ENCODE measurements at places on chromosomes 7 and 10.

GRCh38 chr7:95200741-95201140 lies 123.6 kb downstream of the PON1 start:
- DNase-seq = no peak

GRCh38 chr10:4214908-4215307 lies 429.9 kb upstream of the KLF6 start:
- DNase-seq = no peak

DNA sequence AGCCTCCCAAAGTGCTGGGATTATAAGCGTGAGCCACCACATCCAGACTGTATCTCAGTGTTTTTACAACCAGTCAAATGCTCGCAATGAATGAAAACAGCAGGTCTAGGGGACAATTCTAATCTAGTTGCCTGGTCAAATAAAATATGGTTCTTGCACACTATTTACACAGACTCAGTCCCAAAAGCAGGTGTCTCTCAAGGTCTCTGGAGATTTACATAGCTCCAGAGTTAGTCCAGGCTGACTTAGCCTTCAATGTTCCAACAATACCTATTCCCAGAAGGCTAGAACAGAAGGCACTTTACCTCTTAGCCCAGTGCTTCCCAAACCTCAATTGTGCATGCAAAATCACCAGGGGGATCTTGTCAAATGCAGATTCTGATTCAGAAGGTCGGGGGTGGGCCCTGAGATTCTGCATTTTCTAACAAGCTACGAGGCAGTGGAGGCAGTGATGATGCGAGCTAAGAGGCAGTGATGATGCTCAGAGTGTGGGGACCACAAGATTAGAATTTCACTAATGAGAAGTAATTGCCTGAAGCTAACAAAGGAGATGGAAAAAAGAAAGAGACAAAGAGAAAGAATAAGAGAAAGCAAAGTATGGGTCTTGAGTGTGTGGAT lies 6.4 kb downstream of the KIAA1549 start:
- no peak for DNase-seq

- DNase-seq = no peak
Observed at GRCh38 chr10:101892782-101893391, 49.3 kb upstream of the KCNIP2 start.

- DNase-seq = no peak
Observed at GRCh38 chr10:71255808-71256660, 43.7 kb downstream of the UNC5B start.

DNA sequence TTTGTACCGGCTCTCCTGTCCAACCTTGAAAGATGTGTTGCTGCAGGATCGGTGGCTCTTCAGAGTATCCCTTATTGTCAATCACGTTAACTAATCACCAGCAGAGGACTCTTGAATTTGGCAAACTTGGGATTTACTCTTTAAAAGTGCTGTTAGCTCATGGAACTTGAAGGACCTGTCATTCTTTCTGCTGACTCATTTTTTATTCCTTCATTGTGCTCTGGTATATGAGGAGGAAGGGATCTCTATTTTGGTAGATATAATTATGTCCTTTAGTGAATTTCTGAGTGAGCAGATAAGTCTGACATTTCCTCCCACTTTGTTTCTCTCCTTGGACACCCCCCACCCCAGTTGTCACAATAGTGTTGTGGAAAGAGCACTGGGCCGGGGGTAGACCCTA lies 175.1 kb upstream of the HDAC9 start:
- no peak for DNase-seq
